ENCODE measurements at places on chromosomes 16 and 17.

DNA sequence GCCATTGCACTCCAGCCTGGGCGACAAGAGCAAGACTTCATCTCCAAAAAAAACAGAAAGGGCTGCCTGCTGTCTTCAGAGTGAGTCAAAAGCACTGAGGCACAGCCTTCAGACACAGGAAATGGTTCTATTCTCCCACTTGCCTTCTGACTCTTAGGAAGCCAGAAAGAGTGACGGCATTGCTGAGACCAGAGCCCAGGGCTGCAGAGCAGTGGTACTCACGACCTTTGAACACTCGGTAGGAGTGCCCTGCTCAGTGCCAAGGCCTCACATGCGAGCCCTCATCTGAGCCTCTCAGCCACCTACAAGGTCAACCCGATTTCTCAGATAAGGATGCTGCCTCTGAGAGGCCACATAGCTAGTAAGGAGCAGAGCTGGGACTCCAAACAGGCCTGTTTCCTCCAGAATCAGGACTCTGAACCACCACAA lies 3.5 kb upstream of the ITGAE start:
- no peak for DNase-seq

GRCh38 chr16:3578121-3578520 lies 918 bp upstream of the NLRC3 start:
- DNase-seq, result no peak

GRCh38 chr17:69779378-69780214 lies 295.4 kb upstream of the KCNJ16 start:
- no peak for DNase-seq

GRCh38 chr17:64406321-64407200 lies 15.9 kb upstream of the PECAM1 start:
- DNase-seq, result no peak

GRCh38 chr17:34000639-34001038 lies 254.4 kb upstream of the CCL2 start:
- no peak for DNase-seq
